ENCODE measurements at places on chromosomes 3 and 15.

- no peak for DNase-seq
Measured at GRCh38 chr3:120192579-120192978, 92.4 kb downstream of the GPR156 start.

GRCh38 chr3:30502742-30503073 lies 103.7 kb upstream of the TGFBR2 start:
- DNase-seq = no peak

DNA sequence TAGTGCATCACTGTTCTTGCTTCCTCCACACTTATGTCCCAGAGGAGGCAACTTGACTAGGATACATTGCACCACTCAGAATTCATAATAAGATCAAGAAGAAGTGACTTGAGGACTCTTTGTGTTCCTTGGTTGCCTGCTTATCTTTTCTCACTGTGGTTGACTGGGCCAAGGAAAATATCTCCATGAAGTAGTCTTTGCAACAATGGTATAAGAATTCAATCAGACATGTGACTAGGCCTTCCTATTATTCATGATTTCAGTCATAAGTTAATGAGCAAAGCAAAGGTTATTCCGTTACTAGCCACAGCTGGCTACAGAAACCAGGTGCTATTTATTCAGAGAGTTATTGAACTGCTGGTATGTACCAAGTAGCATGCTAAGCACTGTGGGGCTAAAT lies 359.3 kb downstream of the RORA start:
- DNase-seq = no peak

- DNase-seq = no peak
Measured at GRCh38 chr3:54660714-54661132, 267.1 kb downstream of the LRTM1 start.

GRCh38 chr15:101055411-101055810 lies 136.3 kb downstream of the LRRK1 start:
- DNase-seq = no peak

GRCh38 chr15:52114261-52115055 lies 1.9 kb upstream of the BCL2L10 start:
- no peak for DNase-seq

DNA sequence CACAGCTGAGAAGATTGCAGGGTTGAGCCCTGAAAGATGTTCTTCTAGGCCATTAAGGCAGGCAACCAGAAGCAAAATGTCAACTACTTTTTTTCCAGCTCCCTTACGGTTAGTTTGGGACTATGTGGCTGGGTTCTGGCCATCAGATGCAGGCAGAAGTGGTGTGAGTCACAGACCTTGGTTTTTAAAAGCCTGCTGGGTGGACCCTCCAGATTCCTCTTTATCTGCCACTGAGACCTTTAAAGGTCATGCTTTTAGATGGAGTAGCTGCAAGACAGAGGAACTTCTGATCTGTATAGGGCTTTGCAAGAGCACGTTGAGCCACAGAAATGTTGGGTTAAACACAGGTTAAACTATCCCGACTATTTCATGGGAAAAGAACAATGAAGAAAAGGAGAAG lies 102.9 kb downstream of the CHST2 start:
- no peak for DNase-seq

GRCh38 chr3:99960941-99961340 lies 143.3 kb downstream of the CMSS1 start:
- DNase-seq = no peak

DNA sequence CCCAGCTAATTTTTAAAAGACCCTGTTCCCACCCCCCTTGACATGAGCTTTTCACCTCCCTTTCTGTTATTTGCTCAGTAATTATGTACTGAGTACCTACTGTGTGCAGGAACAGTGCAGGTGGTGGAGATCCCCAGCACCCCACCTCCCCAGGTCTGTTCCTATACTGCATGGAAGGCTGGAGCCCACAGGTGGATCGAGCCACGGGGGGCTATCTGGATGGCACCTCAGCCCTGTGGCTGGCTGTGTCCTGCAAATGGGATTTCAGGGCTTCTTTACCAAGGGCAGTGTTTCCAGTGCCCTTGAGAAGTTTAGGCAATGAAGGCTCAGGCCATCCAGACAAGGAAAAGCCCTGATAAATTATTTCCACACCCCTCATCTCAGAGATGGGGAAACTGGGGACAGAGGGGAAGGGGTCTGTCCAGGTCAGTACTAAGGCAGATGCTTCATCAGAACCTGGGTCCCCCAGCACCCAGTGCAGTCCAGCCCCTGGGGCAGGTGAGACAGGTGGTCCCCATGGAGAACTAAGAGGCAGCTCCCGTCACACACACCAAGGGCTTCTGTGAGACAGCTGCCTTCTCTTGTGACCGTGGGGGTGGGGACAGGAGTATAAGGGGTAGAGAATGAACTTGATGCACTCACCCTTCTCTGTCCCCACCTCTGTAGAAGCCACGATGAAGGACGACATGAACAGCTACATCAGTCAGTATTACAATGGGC lies 109.6 kb downstream of the ETFA start:
- no peak for DNase-seq

GRCh38 chr15:67779549-67780111 lies 45.7 kb upstream of the SKOR1 start:
- no peak for DNase-seq
